Stimulated activated CD8-positive, alpha-beta memory T cell treated with anti-CD3 and anti-CD28 coated beads, Interleukin-15, amount 100 ng/mL, for 4 hours (primary cell): ENCODE measurements at places on chromosomes 3 and 15.

GRCh38 chr15:78996894-78997275 is 52.0 kb upstream of the CTSH start:
- no peak for DNase-seq

GRCh38 chr3:101873619-101874018 is 24.3 kb downstream of the NFKBIZ start:
- no peak for DNase-seq

GRCh38 chr15:68612979-68613740 is 34.4 kb downstream of the CORO2B start:
- no peak for DNase-seq

DNA sequence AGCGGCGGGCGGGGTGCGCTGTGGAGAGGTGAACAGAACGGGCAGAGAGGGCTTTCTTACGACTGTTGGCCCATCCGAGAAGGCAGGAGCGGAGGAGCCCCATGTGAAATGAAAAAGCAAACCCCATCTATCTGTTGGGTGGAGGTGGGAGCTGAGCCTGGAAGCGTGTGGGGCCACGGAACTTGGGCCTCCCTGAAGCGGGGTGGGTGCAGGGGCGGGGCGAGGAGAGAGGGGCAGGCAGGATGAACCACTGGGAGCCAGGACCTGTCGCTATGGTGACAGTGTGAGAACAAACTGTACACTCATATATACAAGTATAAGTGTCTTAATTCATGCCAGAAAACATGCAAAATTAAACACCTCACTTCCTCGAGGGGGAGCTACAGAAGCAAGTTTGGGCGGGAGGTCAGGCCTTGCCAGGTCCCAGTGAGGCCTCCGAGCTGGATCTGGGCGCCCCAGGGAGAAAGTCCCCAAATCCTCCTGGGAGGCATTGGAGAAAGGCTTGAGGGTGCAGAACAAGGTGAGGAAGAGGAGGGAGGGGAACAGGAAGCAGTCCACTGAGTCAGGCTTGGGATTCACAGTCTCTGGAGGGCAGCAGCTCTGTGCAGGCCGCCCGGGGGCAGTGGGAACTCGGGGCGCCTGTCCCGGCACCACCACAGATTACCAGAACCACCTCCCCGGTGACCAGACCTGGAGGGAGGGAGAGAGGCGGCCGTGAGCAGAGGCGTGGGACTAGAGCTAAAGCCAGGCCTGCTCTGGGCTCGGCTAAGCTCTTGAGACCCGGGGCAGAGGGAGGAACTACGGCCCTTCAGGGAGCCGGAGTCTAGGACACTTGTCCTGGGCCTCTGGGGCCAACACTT is 34.8 kb downstream of the RBPMS2 start:
- DNase-seq, result no peak

DNA sequence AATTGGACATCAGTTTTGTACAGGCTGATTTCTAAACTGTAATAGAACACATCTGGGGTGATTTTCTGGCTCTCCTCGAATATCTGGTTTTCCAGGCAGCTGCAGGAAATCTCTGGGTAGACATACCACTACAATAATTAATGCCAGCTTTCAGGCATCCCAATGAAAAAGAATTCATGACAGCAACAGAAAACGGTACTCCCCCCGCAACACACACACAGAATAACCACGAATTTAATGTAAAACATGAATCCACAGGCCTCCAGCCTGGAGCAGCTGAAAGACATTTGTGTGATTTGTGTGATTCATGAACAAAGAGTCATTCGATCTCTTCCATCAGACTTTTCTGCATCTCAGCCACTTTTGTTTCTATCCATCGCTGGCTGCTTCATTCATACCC is 262.2 kb downstream of the MAGI1 start:
- no peak for DNase-seq

- DNase-seq, result no peak
Observed at GRCh38 chr3:44028-44676, 152.4 kb upstream of the CHL1 start.

- no peak for DNase-seq
Observed at GRCh38 chr15:30824518-30825195, 79.1 kb upstream of the FAN1 start.

- no peak for DNase-seq
Observed at GRCh38 chr15:63803106-63803886, 30.5 kb downstream of the HERC1 start.

DNA sequence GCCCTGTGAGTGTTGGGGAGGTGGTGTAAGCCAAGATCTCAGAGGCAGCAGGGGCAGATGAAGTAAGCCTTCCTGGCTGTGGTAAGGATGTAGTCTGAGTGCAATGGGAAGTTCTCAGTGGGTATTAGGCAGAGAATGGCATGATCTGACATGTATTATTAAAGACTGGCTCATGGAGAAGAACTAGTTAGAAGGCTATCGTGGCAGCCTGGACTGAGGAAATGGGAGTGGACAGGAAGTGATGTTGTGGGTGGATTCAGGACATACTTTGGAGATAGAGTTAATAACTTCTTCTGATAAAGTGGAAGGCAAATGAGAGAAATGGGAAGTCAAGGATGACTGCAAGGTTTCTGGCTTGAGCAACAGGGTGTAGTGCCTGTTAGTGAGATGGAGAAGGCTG is 250.9 kb upstream of the CFAP20DC start:
- DNase-seq, result no peak

GRCh38 chr15:32870240-32871033 is 152.6 kb downstream of the GREM1 start:
- no peak for DNase-seq

DNA sequence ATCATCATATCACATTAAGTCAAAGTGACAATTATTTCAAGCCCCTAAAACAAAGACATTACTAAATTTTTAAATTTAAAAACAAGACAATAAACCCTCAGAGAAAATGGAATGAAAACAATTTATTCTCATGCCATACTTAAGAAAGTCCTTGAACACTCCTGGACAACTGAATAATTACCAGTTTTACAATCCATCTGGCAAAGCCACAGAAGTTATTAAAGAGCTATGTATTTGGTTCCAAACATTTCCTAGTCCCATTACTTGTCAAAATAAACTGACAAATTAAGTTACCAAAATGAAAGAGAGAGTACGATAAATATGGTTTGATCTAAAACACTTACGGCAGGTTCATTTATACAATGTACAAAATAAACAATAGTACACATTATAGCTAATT is 63.2 kb downstream of the LRRFIP2 start:
- no peak for DNase-seq

DNA sequence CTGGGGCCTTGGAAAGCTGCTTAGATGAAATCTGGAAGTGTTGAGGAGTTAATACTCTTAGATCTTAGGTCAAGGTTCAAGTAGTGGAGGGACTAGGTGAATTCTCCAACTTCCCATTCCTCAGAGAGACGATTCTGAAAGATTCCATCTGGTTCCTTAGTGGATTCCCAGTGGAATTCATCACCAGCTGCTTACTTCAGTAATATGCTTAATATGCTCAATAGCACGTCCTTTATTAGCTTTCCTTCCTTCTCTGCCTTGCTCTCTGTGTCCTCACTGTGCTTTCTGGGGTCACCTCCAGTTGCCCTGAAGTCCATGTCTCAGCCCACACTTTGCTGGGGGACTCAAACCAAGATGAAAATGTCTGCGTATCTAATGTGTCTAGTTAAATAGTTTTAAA is 31.0 kb downstream of the CEP63 start:
- no peak for DNase-seq

GRCh38 chr3:4581920-4582611 is 88.9 kb downstream of the ITPR1 start:
- DNase-seq, result no peak

DNA sequence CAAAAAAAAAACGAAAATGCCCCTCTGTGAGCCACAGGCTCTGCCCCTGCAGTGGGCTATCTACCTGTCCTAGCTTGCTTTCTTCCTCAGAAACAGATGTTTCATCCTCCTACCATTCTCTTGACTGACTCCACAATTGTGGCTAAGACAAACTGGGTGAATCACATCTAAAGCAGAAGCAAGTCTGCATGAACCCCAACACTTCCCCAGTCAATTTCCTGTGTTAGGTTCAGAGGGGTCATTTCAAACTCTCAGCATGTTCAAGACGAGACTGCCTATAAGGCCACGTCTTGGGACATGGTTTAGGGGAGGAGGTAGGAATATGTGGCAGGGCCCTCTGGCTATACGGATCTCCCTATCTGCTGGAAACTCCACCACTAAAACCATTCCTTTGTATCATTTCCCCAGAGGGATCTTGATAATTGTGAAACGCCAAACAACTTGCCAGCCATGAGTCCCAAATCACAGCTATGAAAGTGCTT is 28.6 kb upstream of the ANKDD1A start:
- DNase-seq, result no peak

DNA sequence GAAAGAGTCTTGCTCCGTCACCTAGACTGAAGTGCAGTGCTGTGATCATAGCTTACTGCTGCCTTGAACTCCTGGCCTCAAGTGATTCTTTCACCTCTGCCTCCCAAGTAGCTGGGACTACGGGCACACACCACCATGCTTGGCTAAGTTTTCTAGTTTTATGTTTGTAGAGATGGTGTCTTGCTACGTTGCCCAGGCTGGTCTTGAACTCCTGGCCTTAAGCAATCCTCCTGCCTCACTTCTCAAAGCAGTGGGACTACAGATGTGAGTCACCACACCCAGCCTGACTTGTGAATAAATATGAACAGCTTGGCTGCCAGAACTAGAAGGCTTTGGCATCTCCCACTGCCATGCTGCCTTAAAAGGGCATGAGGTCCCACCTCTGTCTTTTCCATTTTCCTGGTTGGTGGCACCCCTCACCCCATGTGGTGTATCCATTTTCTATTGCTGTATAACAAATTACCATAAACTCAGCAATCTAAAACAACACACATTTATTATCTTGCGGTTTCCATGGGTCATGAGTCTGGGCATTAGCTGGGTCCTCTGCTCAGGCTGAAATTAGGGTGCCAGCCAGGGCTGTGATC is 44.3 kb downstream of the PTPRG start:
- no peak for DNase-seq

DNA sequence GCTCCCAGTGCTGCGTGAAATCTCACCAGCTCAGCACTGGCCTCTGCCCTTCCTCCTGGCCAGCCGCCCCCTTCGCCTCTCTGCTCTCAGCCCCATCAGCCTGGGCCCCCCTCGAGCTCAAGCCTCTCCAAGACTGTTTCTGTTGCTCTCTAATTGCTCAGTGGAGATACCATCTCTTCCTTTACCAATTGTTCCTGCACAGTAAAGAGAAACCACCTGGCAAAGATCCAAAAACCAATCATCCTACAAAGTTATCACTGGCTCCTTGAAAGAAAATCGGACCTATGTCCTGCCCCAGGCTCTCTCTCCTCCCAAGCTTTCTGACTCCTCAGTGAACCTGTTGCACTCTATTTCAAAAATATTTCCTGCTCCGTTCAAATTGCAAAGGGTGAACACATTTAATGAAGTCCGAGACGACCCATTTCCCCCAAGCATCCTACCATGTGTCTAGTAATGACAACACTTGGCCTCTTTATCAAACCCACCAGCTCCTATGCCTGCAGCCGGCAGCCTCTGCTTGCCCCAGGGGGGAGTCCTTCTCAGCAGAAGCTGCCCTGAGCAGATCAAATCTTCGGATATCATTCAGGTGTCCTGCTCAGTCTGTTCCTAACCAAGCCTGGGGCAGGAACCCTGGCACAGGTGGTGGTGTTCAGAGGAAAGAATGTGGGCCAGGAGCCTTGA is 53.7 kb upstream of the FAM174B start:
- no peak for DNase-seq

DNA sequence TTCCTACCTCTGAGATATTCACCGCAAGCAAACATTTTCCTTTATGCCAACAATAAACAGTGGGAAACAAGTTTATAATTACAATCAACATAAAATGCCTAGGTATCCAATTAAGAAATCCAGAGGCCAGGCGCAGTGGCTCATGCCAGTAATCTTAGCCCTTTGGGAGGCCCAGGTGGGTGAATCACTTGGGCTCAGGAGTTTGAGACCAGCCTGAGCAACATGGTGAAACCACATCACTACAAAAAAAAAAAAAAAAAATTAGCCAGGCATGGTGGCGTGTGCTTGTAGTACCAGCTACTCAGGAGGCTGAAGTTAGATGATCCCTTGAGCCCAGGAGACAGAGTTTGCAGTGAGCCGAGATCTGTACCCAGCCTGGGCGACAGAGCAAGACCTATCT is 17.3 kb downstream of the TBC1D2B start:
- DNase-seq, result no peak

- DNase-seq, result no peak
Observed at GRCh38 chr3:172592898-172593669, 69.9 kb upstream of the TNFSF10 start.

DNA sequence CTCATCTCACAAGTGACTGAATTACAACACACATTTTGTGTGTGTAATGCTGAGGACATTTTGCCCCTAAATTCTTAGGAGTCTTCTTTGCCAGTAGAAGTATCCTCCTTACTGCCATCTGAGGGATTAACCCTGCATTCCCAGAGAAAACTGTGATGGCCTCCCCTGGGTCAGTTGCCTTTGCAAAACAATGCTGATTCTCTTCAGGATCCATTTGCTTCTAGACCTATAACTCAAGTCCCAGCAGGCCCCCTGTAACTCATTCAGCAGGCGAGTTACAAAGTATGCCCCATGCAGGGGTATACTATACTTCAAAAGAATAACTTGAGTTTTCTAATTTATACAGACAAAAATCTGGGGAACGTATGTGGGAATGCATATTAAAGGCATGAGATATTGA is 6.6 kb upstream of the MCF2L2 start:
- DNase-seq, result no peak

DNA sequence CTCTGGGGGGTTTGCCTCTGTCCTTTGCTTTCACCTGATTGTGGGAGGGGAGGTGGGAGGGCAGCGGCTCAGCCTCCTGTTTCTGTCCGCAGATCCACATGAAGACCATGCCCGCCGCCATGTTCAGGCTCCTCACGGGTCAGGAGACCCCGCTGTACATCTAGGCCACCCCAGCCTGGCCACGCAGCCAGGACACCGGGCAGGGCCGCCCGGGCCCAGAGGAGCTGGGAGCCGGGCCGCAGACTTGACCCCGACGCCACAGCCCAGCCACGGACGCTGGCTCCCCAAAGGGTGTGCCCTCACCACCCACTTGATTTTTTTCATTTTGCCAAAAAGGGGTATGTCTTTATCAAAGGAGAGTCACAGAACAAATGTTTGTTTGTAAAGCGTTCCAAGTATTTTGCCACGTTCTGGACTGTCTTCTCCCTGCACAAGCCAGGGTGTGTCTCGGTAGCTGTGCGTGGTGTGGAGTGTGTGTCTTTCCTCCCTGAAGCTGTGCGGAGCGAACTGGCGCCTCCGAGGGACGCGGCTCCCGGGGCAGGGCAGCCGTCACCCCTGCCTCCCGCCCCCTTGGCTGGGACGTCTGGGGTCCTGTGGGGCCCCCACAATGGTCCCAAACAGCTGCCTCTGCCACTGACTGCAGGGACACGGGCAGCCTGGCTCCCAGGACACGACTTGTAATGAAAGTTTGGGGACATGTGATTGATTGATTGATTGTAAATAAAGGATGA is 152.5 kb downstream of the NSMCE3 start:
- DNase-seq, result no peak

- no peak for DNase-seq
Observed at GRCh38 chr15:31458596-31459399, 132.2 kb downstream of the KLF13 start.

GRCh38 chr15:95520511-95520910 is 810.0 kb upstream of the NR2F2 start:
- DNase-seq, result no peak

- no peak for DNase-seq
Observed at GRCh38 chr15:38294126-38294525, 41.5 kb downstream of the SPRED1 start.

GRCh38 chr3:30696403-30696819 is 90.0 kb downstream of the TGFBR2 start:
- DNase-seq, result no peak
